ENCODE measurements at places on chromosomes 12 and 14. TPM values are rescaled to one million over a fixed set of nuclear protein-coding genes. Genes with fewer than 3 reads are reported as not detected.

The GPR68 gene
- polyA plus RNA-seq: 22.7 TPM

DNA sequence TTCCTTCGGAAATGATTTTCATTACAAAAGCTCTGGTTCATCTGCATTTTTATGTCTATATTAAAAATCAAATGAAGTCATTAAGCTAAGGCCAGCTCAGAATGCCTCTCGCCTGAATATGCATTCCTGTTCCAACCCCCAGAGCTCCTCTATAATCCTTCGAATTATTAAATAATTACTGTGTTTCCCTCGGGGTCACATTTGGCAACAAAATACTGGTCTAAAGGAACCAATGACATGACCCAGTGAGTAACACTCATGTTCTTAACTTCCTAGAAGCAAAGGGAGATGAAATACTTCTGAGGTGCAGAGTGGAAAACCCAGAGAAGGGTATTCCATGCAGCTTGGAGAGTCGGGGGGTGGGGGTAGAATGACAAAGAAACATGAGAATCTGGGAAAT, 68.3 kb downstream of the FOXN3 start:
- no peak for DNase-seq

GRCh38 chr12:124738636-124739467, 124.8 kb downstream of the SCARB1 start:
- no peak for DNase-seq

The CPNE6 gene
- not detected for polyA plus RNA-seq

The CPNE8 gene
- polyA plus RNA-seq: 2.1 TPM

- no peak for DNase-seq
Measured at GRCh38 chr14:45253754-45254310, 830 bp upstream of the MIS18BP1 start.

DNA sequence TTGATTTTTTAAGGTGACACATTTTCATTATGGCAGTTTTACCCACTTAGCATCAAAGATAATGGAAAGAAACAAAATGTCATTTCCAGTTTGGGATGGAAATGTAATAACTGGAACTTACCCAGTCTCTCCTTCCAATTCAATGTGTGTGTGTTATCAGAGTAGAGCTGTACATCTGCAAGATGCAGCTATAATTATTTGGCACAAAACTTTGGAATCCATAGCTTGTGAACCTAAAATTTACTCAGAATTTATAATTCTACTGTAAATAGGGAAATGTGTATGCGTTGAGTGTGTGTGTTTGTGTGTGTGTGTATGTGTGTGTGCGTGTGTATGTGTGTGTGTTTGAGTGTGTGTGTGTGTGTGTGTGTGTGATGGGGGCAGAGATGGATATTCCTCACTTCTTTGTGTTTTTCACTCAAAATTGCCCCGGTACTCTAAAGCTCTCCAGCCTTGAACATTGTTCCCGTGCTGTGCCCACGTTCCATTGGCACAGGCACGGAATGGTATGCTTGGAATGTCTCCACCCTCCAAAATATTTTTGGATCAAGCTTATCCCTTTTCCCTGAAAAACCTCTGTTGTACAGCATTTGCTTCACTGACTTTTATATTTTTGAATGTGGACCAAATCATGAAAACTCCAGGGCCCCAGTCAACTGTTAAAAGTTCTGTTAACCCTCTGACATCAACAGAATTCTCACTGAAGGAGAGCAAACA, 150.2 kb upstream of the BMP4 start:
- DNase-seq: no peak

- no peak for DNase-seq
Measured at GRCh38 chr12:124695861-124696260, 128.4 kb upstream of the NCOR2 start.
